Fibroblast of skin of right quadriceps (primary cell): ENCODE measurements at places on chromosomes 3 and 15.

- no peak for DNase-seq
These were observed 17.0 kb downstream of the SLC25A20 start for GRCh38 chr3:48881652-48882114.

- DNase-seq, result no peak
These were observed 69.2 kb upstream of the DCP1A start for GRCh38 chr3:53416530-53416929.

GRCh38 chr3:131729643-131730017, 226.9 kb upstream of the MRPL3 start:
- peak; percentile 28 for DNase-seq

- no peak for DNase-seq
These were observed 45.4 kb downstream of the ZDHHC19 start for GRCh38 chr3:196165850-196166249.

GRCh38 chr3:105715372-105715771, 153.4 kb downstream of the CBLB start:
- peak; percentile 78 for DNase-seq

DNA sequence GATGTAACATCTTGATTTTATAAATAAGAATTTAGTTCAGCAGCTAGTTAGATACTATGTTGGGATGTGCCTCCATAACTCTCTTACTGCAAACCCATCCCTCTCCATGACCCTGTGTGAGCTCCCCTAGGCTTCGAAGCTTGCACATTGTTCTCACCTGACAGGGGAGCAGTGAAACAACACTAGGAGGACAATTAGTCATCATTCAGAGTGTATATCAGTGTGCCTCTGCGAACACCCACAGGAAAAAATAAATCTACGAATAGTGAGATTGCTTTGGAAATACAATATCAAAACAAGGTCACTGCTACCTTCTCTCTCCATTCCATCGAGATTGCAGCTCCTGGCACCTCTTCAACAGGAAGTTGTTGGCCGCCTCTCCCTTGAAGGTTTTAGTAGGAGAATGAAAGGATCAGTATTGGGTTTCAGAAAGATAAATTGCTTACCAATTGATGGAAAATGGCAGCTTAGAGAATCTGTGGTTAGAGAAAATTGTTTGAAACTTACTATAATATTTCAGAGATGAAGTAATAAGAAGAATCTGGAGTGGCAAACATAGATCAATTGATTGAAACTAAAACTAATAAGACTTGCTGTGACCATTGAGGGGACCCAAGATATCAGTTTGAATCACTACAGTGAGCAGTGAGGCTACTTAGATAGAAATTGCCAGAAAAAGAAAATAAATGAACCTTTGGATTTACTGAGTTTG, 103.2 kb downstream of the CHL1 start:
- DNase-seq, result no peak

DNA sequence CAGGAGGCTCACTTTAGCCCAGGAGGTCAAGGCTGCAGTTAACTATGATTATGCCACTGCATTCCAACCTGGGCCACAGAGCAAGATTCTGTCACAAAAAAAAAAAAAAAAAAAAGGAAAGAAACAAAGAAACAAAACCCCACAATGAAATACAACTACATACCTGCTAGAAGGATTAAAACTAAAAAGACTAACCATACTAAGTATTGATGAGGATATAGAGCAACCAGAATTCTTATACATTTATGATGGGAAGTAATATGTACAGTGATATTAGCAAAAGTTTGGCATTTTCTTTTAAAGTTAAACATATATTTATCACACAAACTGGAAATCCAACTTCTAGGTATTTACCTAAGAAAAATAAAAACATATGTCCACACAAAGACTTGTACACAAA, 40.2 kb upstream of the FOXB1 start:
- DNase-seq, result no peak

DNA sequence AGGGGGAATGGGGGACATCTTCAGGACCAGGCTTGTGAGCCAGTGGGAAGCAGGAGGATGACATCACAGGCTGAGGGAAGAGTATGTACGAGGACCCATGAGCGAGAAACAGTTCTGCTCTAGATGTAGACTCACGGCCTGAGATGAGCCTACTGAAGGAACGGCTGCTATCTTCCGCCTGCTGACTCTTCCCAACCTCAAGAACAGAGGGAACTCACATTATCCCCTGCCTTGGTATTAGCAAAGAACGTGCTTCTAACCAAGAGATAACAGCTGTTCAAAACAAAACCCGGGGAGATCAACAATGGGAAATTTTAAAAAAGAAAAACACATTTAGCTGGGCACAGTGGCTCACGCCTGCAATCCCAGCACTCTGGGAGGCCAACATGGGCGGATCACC, 25.3 kb downstream of the AVEN start:
- DNase-seq, result no peak

DNA sequence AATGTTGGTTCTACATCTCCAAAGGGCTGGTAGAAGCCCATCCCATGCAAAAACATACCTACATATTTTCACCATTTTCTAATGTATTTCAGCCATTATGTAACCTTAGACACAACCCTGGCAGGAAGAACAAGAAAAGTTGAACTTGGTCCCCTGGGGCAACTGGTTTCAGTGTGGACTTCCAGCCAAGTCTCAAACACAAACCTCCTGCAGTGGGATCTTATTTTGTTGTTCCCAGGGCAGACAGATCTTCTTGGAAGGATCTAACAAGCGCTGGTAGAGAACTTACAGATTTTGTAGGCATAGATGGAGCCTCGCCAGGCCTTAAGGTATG, 96.3 kb downstream of the ADAMTS17 start:
- DNase-seq, result no peak

GRCh38 chr3:185176750-185177359, 24.0 kb upstream of the C3orf70 start:
- peak; percentile 34 for DNase-seq

- DNase-seq, result peak; percentile 17
These were observed 72.2 kb downstream of the DLG1 start for GRCh38 chr3:197226179-197226578.

- DNase-seq, result no peak
These were observed 85.2 kb downstream of the UBE2E2 start for GRCh38 chr3:23288286-23288685.

DNA sequence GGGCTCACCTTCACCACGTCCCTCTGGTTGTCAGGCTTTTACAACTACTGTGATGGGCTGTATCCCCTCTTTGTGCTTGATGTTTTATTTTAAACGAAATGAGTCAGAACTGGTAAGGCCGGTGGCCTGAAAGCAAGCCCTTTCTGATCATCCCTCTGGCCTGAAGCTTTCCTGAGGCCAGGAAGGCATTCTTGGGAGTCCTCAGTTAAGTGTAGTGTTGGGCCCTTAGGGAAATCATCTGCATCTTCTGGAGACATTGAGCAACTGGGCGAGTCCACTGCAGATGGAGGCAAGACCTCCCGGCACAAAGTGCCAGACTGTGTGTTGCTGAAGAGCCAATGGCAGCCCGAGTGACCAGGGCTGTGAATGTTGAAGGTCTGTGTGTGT, 33.0 kb upstream of the AMOTL2 start:
- no peak for DNase-seq

- DNase-seq, result no peak
These were observed 1390.9 kb upstream of the CADM2 start for GRCh38 chr3:83567935-83568334.

GRCh38 chr3:135368316-135368715, 573.3 kb downstream of the EPHB1 start:
- no peak for DNase-seq

DNA sequence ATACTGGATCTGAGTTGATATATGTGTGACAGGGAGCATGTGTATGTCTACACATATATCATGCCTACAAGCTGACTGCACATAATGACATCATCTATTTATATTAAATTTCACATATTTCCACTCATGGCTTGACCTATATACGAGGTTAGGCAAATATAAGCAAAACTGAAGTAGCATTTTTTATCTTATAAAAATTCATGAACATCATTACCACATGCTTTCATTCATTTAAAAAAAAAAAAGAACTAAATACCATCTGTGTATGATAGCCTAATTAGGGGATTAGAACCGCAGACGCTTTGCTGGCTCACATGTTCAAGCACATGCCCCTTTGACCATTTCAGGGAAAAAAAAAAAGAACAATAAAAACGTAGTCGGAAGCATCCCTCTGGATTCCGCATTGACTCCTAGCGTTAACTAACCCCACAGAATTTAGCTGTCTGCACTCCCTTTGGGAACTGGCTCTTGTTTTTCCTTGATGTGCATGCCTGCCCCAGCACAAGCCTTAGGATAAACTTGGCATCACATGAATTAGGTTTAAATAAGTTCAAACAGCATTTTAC, 888.4 kb downstream of the ROBO1 start:
- DNase-seq, result peak; percentile 48

- peak; percentile 63 for DNase-seq
These were observed 176.5 kb downstream of the RAP2B start for GRCh38 chr3:153338487-153338886.

- DNase-seq, result no peak
These were observed 18.8 kb downstream of the SLC25A26 start for GRCh38 chr3:66239513-66240123.

DNA sequence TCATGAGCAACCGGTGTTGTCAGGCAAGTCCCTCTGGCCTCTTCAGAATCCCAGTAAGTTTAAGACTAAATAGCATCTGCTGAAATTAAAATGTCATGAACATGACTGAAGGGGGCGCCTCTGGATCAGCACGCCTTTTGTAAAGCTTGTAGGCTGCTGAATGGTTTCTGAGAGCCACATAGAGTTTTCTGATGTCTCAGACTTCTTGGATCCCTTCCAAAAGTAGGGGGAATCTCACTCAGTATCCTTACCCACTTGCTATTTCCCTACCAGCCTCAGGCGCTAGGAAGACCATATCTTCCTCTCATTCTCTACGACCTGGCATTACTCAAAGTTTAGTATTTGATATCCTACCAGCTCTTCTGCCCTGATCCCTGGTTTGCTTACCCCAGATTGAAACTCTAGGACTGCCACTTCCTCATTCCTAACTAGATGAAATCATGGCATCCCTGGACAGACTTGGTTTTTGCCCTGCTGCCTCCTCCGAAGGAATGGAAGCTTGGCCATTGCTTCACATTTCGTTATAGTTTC, 62.7 kb upstream of the CD47 start:
- DNase-seq, result peak; percentile 70

GRCh38 chr3:58254144-58254543, 16.6 kb downstream of the ABHD6 start:
- DNase-seq, result no peak
